CD4-positive, alpha-beta memory T cell (primary cell): ENCODE measurements at places on chromosomes 4 and X. TPM values are rescaled to one million over a fixed set of nuclear protein-coding genes. Genes with fewer than 3 reads are reported as not detected.

- no peaks in the 10 kb centered on the region for H3K4me1 ChIP-seq
- H3K36me3 ChIP-seq = no peaks in the 10 kb centered on the region
- no peak overlapping the region for H3K27ac ChIP-seq
- no peaks in the 10 kb centered on the region for H3K27me3 ChIP-seq
- DNase-seq = no peak
These were observed 48.0 kb downstream of the PROM1 start for GRCh38 chr4:16035843-16036242.

- no peaks in the 10 kb centered on the region for H3K36me3 ChIP-seq
- no peaks in the 10 kb centered on the region for H3K4me1 ChIP-seq
- no peak overlapping the region for H3K27ac ChIP-seq
- no peaks in the 10 kb centered on the region for H3K27me3 ChIP-seq
- no peak for DNase-seq
- H3K4me3 ChIP-seq = no peak overlapping the region
These were observed 453.0 kb downstream of the PCDH11X start for GRCh38 chrX:92232182-92232581.

- no peaks in the 10 kb centered on the region for H3K36me3 ChIP-seq
- DNase-seq = no peak
- H3K27ac ChIP-seq = no peak overlapping the region
- H3K4me1 ChIP-seq = peaks cover 5% of the 10 kb centered on the region
- no peak overlapping the region for H3K4me3 ChIP-seq
- no peaks in the 10 kb centered on the region for H3K27me3 ChIP-seq
These were observed 10.5 kb downstream of the ACSL1 start for GRCh38 chr4:184815046-184815877.

- H3K27me3 ChIP-seq = no peaks in the 10 kb centered on the region
- no peak overlapping the region for H3K27ac ChIP-seq
- no peak for DNase-seq
- peaks cover 83% of the 10 kb centered on the region for H3K4me1 ChIP-seq
- H3K36me3 ChIP-seq = no peaks in the 10 kb centered on the region
- no peak overlapping the region for H3K4me3 ChIP-seq
These were observed 53.8 kb downstream of the NFKB1 start for GRCh38 chr4:102554992-102555391.

Gene UGT2B11
- not detected for total RNA-seq

Gene MAGEB17
- total RNA-seq = not detected

GRCh38 chrX:119488749-119489148, 20.5 kb downstream of the SLC25A5 start:
- H3K27me3 ChIP-seq = no peaks in the 10 kb centered on the region
- H3K27ac ChIP-seq = no peak overlapping the region
- H3K36me3 ChIP-seq = no peaks in the 10 kb centered on the region
- peak; percentile 33 for DNase-seq
- no peaks in the 10 kb centered on the region for H3K4me1 ChIP-seq

GRCh38 chrX:134416087-134416486, 43.9 kb upstream of the HPRT1 start:
- DNase-seq = no peak
- no peak overlapping the region for H3K27ac ChIP-seq
- H3K36me3 ChIP-seq = peaks cover 11% of the 10 kb centered on the region
- no peak overlapping the region for H3K4me3 ChIP-seq
- no peaks in the 10 kb centered on the region for H3K4me1 ChIP-seq

DNA sequence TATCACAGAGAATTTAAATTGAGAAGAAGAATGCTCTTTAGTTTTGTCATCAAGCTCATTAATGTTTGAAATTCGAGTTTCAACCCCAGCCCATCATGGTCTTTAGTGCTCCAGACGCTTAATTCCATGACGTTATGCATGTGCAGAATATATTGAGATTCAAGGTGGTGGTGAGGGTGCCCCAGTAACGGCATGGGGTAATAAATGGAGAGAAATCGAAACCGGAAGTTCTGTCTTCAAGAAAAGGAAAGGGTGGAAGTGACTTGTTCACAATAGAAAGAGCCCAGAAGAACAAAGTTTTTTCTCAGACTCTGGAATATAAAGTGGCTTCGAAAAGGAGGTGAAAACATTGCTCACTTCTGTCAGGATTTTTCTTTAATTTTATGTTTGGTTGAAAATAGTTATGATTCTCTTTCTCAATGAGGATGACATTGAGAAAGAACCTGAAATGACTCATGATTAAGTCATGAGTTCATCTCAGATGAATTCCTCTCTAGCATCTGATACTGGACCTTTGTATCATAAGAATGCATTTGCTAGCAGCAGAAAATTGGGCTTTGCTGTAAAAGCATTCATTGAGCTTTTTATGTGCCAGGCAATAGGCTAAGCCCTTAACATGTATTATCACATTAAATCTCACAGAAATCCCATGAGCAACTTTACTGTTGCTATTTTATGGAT, 779 bp upstream of the DDX60L start:
- H3K27me3 ChIP-seq = no peaks in the 10 kb centered on the region
- peak; percentile 79 for DNase-seq

DNA sequence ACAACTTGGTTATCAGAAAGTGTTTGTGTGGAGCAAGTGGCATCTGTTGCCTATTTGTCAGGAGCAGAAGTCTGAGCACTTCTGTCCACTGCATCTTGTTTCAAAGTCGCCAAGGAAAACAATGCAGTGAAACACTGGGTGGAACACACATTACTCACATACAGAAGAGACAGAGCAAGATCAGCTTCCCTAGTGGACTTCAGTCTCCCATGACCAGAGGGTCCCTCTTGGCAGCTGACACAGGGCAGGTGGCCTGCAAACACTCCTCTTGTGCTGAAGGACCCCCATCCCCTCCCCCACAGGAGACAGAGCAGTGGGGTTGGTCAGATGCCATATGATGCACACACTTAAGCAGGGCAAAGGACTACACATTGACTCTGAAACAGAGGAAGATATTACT, 3.6 kb upstream of the BBS12 start:
- no peaks in the 10 kb centered on the region for H3K27me3 ChIP-seq
- H3K4me1 ChIP-seq = peaks cover 17% of the 10 kb centered on the region
- H3K4me3 ChIP-seq = no peak overlapping the region

GRCh38 chrX:12681047-12681446, 110.2 kb upstream of the PRPS2 start:
- no peak overlapping the region for H3K27ac ChIP-seq
- H3K4me3 ChIP-seq = no peak overlapping the region
- no peaks in the 10 kb centered on the region for H3K36me3 ChIP-seq
- DNase-seq = no peak

Gene PRR32
- total RNA-seq = not detected

Gene CT45A2
- not detected for total RNA-seq

Gene ARHGAP6
- not detected for total RNA-seq

- DNase-seq = no peak
- no peak overlapping the region for H3K27ac ChIP-seq
- no peaks in the 10 kb centered on the region for H3K27me3 ChIP-seq
- no peak overlapping the region for H3K4me3 ChIP-seq
- no peaks in the 10 kb centered on the region for H3K36me3 ChIP-seq
These were observed 31.6 kb downstream of the SYNPO2 start for GRCh38 chr4:118920247-118920646.

Gene IL3RA
- 0.53 TPM for total RNA-seq

Gene IL15
- 4.7 TPM for total RNA-seq

DNA sequence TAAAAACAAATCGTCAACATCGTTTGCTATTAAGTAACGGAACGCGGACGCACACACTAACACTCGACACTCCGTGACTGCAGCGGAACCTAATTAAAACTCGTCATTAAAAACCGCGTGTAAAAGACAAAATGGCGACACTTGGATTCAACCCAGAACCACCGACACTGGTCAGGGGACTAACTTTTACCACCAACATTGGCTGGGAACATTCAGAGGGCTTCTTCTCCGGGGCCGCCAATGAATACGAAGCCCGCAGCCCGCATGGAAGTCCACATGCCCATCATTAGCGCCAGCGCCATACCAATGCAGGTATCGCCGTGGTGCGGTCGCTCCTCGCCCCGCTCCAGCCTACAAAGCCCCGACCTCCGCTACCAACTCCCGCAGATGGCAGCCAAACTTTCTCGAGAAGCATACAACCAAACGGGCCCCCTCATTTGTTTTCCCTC, 498 bp downstream of the RBMX start:
- peaks cover 19% of the 10 kb centered on the region for H3K36me3 ChIP-seq
- peaks cover 17% of the 10 kb centered on the region for H3K4me1 ChIP-seq
- peak; percentile 68 for DNase-seq
- H3K27ac ChIP-seq = peak overlapping the region; percentile 99
- H3K4me3 ChIP-seq = peak overlapping the region; percentile 86

Gene CPE
- not detected for total RNA-seq

DNA sequence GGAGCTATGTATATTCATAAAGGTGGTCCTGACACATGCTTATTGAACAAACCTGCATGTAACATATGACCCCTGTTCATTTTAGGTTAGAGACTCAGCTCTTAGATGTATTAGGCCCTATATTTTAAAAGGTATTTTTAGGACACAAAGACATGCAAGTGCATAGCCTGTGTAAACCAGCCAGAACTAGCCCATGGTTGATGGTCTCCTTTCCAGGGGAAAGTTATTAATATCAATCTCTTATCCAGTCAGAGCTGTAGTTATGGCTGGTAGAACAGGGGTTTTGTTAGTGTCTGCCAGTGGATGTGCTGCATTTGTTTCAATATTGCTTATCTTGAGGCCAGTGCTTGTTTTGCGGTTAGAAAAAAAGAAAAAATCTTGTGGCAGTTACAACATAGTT, 488.6 kb downstream of the KCTD8 start:
- H3K4me3 ChIP-seq = no peak overlapping the region
- no peaks in the 10 kb centered on the region for H3K27me3 ChIP-seq
- H3K4me1 ChIP-seq = no peaks in the 10 kb centered on the region
- H3K36me3 ChIP-seq = no peaks in the 10 kb centered on the region

GRCh38 chrX:13651150-13651549, 1.8 kb upstream of the TCEANC start:
- peaks cover 32% of the 10 kb centered on the region for H3K4me1 ChIP-seq
- H3K36me3 ChIP-seq = peaks cover 9% of the 10 kb centered on the region
- no peak overlapping the region for H3K4me3 ChIP-seq
- no peak overlapping the region for H3K27ac ChIP-seq
- DNase-seq = no peak
- H3K27me3 ChIP-seq = no peaks in the 10 kb centered on the region

DNA sequence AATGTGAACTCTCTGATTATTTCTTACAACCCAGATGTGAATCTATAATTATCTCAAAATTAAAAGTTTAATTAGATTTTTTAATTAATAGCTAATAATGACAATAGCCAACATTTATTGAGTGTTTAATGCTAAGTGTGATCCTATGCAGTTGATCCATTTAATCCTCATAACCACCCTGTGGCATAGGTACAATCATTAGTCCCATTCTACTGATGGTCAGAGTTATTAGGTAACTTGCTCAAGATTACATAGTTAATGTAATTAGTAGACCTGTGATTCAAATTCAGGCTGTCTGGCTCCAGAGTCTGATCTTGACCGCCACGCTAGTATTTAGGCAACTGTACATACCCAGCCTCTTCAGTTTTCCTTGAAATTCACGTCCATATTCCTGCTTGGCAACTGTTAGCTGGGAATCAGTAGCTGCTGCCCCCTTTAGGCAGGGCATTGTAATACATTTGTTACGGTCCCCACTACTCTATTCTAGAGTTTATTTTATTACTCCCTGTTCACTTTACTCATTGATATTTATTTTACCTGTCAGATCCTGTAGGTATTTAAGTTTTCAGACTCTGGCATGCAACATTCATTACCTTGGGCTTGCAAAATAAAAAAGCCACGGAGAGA, 20.6 kb upstream of the TEC start:
- peaks cover under 1% of the 10 kb centered on the region for H3K4me1 ChIP-seq
- H3K27ac ChIP-seq = no peak overlapping the region
- H3K4me3 ChIP-seq = no peak overlapping the region
- H3K36me3 ChIP-seq = no peaks in the 10 kb centered on the region
- no peaks in the 10 kb centered on the region for H3K27me3 ChIP-seq

GRCh38 chr4:138263247-138263816, 21.2 kb upstream of the SLC7A11 start:
- H3K4me3 ChIP-seq = no peak overlapping the region
- no peaks in the 10 kb centered on the region for H3K4me1 ChIP-seq
- H3K36me3 ChIP-seq = no peaks in the 10 kb centered on the region
- H3K27ac ChIP-seq = no peak overlapping the region
- no peak for DNase-seq

Gene ASB9
- total RNA-seq = not detected

- H3K36me3 ChIP-seq = no peaks in the 10 kb centered on the region
- H3K4me1 ChIP-seq = peaks cover 18% of the 10 kb centered on the region
- H3K4me3 ChIP-seq = no peak overlapping the region
- H3K27me3 ChIP-seq = peaks cover 22% of the 10 kb centered on the region
- DNase-seq = peak; percentile 37
- H3K27ac ChIP-seq = no peak overlapping the region
These were observed 21.7 kb downstream of the PDLIM3 start for GRCh38 chr4:185513489-185514181.

DNA sequence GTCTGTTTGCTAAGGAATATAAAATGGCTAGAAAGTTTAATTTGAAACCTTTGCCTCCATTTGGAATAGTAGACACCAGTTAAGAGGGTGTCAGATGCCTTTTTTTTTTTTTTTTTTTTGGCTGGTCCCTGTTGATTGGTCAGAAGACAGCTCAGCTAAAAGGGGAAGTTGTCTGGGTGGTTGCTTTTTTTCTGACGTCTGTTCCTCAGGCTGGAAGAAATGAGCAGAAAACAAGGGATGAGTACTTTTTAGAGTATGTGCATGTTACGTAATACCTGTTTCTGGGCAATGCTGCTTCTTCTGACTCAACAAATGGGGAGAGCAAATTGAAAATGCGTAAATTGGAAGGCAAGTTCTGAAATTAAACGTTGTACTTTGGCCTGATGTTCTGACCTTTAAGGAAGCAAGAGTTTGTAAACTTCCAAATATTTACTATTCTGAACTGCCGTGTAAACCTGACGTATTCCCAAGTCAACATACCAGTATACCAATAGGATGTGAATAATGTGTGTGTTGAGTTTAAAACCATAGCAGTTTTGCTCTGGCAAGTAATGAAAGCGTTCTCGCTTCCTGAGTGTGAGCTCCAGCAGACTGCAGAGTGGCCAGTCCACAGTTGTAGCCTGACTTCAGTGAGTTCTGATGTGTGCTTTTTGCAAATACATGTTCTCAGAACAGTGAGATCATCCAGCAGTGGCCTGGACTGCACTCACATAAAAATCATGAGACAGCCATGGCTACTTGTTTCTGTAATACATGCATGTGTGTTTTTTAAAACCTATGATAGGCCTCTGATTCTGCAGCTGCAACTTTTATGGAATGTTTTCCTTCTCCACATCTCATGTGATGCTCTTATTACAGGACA, 1.7 kb downstream of the SAT1 start:
- H3K27ac ChIP-seq = peak overlapping the region; percentile 88
- DNase-seq = no peak
- no peaks in the 10 kb centered on the region for H3K27me3 ChIP-seq
- peak overlapping the region; percentile 78 for H3K4me3 ChIP-seq

GRCh38 chr4:69757464-69757863, 3.0 kb downstream of the SULT1B1 start:
- no peaks in the 10 kb centered on the region for H3K36me3 ChIP-seq
- H3K4me3 ChIP-seq = no peak overlapping the region
- H3K27ac ChIP-seq = no peak overlapping the region
- H3K27me3 ChIP-seq = no peaks in the 10 kb centered on the region
- H3K4me1 ChIP-seq = peaks cover 36% of the 10 kb centered on the region

Gene BEX1
- total RNA-seq = not detected
